ENCODE measurements at places on chromosomes 12 and 14.

GRCh38 chr12:41530441-41530840 lies 342.3 kb downstream of the PDZRN4 start:
- DNase-seq, result no peak

- DNase-seq, result peak; percentile 44
Observed at GRCh38 chr14:68616221-68616902, 176.5 kb downstream of the ZFP36L1 start.

DNA sequence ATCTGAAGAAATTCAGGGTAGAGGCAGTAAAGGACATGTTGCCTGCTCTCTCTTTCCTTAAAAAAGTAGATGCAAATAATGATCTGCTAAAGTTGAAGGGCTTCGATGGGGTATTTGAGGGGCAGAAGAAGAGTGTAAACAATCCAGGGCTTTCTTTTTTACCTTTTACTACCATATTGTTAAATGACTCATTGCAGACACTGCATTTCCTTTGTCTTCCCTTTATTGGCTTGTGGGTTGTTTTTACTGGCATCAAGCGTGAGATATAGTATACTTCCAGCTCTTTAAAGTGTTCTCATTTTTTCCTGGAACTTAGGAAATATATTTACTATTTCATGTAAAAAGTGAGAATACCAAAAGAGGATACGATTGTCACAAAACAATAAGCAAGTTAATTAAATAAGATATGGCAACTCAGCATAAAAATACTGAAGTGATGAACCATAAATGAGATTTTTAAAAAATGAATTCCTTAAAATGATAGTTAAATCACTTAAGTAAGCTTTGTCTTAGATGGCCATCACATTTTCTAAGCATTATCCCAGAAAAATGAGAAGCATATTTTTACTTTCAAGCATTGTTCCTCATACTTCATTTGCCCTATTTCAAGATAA lies 72.3 kb upstream of the KRAS start:
- peak; percentile 60 for DNase-seq

DNA sequence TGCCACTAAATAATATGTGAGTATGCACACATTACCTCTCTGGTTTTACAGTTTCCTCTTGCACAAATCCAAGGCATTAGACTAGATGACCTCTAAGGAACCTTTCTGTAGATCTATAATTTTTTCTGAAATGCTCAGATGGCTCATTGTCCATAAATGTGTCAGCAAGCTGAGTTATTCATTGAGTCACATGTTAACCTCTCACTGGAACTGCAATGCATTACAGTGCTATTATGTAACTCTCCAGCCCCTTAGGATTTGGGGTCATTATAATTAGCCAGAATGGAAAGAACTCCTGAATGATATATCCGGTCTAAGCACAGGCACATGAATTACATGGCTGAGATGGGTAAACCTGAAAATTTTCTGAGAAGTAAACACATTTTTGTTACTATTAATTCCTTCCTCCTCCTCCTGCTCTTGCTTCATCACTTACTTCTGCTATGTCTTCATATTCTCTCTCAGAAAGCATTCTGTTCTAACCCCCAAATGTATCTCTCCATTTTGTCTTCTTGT lies 20.3 kb upstream of the DRAM1 start:
- peak; percentile 94 for DNase-seq

DNA sequence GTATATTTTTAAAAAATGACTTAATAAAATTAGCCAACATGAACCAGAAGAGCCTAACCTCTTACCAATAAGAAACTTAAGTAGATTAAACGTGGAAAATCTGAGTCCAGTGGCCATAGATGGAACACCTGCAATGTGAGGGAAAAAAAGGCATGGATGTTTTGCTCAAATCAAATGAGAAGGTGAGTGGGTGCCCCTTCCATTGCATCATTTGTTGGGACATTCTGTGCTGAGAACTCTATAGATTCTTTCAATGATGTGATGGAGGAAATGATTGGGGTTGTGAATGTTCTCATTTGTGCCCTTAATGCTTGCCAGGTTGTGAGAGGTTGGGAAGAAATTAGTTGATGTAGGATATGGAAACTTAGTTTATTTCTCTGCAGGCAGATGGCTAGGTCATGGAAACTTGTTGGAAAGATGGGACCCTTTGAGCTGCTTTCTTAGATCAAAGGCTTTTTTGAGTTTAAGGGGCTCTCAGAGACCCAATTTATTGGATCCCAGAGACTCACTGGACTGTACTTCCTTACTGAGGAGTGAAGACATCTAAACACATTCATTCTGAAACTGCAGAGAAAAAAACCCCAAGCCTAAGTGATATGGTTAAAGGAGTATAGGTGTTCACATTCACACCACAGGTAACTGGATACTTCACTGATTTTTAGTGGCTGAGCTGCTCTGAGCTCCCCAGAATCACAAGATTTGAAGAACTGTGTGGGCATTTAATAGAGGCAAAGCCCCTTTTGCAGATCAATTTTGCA lies 95.9 kb downstream of the DACT1 start:
- DNase-seq, result no peak

- no peak for DNase-seq
Observed at GRCh38 chr14:60204843-60205774, 39.9 kb upstream of the DHRS7 start.

DNA sequence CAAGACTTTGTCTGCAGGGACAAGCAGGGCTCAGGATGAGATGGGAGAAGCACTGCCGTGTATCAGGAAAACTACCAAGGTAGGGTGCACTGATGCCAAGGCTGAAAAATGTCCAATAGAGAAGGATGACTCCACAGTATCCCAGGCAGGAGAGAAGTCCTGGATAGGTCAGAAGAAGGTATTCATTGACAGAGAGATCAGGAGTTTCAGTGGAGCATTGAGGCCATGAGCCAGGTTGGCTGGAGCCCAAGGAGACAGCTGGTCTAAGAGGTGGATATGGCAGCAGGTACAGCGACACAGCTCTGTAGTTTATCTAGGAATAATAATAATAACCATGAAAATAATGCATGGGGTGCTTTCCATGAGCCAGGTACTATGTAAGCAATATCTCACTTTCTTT lies 180.9 kb downstream of the EXOC5 start:
- DNase-seq, result no peak

- DNase-seq, result no peak
Observed at GRCh38 chr12:53064613-53065436, 14.4 kb downstream of the SPRYD3 start.

DNA sequence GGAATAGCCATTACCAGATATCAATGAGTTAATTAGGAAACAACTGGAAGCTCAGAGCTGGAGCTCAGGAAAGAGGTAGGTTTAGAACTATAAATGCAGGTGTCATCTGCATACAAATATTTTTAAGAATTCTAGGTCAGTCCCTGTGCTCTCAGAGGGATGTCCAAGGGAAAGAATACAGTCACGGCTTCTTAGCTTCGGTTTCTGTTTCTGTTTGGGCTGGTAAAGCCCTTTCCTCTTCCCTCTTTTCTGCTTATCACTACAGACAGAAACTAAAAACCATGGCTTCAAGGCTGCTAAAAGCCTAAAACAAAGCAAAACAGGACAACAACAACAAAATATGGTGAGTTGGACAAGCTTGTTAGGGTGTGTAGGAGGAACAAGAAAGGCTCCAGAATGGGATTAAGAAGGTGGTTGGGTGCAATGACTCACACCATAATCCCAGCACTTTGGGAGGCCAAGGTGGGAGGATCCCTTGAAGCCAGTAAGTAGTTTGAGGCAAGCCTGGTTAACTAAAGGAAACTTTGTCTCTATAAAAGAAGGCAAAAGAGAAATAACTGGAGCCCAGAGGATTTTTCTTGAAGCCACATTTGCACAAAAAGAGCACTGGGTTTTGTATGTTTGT lies 113.0 kb downstream of the SEC23A start:
- DNase-seq, result no peak

DNA sequence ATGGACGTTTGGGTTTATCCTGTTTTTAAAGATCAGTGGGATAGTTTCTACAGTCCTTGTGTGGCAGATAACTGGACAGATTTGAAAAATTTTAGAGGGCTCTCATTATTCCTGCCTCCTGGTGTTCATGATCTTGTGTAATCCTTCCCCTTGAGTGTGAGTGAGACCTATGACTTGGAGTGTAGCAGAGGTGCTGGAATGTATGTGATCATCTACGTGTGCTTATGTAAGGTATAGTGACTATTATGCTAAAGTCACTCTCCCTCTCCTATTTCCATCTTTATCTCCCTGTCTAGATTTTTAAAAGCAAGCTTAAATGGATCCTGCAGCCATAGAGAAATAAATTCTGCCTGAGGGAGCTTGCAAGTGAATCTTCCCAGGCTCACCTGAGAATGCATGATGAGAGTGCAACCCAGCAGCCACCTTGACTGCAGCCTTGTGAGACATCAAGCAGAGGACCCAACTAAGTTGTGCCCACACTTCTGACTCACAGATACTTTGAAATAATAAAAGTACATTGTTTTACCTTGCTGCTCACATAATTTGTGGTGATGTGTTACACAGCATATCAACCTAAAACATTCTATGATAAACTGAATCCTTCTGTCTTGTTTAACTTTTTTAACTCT lies 3.2 kb upstream of the OLR1 start:
- DNase-seq, result no peak

DNA sequence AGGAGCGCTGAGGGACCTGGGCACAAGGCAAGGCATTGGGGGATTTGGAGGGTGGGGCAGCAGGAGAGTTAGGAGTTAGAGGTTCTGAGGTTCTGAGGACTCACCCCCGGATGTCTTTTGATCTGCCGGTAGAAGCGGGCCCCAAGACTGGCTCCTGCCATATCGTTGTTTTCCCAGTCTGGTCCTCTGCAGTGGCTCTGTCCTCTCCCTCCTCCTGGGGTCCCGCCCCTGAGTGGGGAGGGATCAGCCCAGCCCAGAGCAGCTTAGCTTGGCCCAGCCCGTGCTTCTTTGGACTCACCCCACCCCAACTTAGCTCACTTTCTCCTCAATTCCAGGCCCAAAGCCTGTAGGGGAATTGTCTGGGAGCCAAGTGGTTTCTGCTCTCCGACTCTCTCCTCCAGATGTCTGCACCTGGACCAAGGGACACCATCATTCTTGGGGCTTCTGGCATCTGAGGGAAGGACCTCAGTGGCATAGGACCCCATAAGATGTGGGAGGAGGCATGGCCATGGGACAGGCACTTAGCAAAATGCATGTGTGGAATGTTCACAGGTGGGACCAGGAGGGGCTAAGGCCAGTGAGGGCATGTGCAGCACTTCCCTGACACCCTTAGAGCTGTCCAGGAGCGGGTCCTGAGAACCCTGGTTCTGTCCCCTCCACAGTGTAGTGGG lies 7.5 kb downstream of the SHMT2 start:
- DNase-seq, result peak; percentile 46

DNA sequence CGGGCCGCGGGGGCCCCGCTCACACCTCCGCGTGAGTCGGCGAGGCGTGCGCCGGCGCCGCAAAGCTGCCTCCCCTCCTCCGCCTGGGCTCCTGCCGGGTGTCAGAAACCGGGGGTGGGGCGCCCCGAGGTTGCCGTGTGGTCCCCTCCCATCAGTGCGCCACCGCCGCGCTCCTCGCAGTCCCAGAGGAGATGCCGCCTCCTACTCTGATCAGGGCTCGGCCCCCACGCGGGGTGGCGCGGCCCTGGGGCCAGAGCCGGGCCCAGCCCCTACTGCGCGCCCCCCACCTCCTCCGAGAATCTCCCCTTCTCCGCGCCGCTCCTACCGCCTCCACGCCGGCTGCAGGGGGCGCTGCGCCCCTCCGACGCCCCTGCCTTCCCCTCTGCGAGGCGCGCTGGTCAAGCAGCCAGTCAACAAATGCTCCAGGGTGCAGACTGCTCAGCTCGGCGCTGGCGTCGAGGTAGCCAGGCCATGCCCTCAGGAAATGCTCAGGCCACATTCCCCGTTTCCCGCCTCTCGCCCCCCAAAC lies 467 bp upstream of the JAG2 start:
- DNase-seq, result no peak

DNA sequence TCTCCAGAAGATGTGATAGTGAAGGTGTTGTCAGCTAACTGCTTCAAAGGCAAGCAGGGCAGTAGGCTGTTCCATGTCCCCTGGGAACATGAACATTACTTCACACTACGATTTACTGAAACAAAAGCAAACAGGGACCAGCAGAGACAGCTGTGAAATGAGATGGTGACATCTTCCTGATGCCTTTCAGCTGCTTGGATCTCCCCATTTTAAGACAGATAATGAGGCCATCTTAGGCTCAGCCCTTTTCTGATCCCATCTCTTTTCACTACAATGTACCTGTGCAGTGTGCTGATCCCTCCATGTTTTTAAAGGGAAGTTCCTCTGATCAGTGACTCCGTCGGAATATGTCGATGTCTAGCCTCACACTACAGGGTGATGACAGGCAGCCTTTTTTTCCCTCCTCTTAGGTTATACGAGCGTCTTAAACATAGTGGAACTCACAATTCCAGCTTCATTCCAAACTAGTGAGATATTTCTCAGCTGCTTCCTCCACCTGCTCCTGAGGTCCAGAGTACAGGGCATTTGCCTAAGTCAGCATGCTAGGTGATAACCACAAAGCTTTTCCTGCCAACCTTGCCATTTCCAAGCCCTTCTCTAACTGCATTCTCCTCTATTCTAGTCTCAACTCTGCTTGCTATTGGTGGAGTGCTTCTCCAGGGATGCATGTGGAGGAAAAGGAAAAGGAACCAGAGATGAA lies 87.6 kb upstream of the EGLN3 start:
- DNase-seq, result no peak

DNA sequence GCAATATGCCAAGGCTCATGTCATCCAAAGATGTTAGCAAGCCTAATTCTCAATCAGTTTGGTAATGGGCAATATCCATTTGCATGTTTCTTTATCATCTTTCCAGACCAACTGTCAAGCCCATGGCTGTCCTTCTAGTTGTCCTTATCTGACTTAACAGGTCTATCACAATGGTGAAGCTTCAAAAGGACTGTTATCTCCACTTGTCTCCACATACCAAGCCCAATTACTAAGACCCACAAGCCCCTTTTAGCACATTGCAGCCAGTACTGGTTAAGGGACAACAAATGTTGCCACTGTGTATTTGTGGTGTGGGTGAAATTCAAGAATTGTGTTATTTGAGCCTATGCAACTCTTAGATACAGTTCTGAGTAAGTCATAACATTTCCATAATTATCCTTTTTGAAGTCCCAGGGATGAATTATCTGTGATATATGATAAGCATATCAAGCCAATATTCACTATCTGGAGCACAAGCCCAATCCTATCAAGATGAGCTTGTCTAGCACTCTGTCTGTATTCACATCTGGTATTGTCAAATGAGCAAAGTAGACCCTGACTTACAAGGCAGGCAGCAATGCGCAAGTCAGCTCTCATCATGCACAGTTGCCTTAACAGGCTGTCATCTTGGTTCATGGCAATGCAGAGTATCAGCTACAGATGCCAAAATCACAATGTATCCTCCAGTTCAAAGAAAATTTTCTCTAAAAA lies 19.3 kb upstream of the ST8SIA1 start:
- DNase-seq, result no peak

DNA sequence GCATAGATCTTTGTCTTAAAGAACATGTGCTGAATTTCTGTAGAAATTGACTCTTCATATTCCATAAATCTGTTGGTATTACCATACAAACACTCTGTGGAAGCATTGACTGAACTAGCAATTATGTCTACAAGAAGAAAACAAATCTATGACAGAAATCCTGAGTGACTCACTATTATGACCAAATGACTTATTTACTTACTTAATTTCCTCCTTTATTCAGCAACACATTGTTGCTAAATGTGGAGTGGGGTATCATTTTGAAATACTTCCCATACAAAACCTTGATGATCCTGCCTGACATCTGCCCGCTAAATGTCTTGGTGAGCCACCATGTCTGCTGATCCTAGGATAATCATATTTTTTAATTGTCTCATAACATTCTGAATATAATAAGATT lies 99.1 kb upstream of the SLCO1C1 start:
- DNase-seq, result no peak

GRCh38 chr12:120702637-120703036 lies 7.6 kb upstream of the UNC119B start:
- no peak for DNase-seq

GRCh38 chr12:90075685-90076084 lies 367.0 kb upstream of the ATP2B1 start:
- no peak for DNase-seq

- peak; percentile 92 for DNase-seq
Observed at GRCh38 chr12:47270782-47271664, 191.3 kb upstream of the AMIGO2 start.

All from EH (cell line).